ENCODE measurements at places on chromosomes 5 and 9.

DNA sequence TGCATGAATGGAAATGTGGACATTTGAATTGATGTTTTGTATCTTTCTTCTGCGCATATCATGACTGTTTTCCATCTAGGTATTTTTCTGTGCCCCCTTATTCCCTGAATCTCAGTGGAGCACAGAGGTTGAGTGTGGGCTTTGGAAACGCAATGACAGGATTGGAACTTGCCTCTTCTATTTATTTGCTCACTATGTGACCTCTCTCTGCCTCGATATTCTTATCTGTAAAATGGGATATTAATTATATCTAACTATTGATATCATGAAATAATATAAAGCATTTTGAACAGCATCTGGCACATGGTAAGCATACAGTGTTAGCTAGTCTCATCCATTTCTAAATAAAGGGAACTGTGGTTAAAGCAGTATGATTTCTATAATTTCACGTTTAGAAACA lies 26.0 kb downstream of the HABP4 start:
- DNase-seq = no peak

DNA sequence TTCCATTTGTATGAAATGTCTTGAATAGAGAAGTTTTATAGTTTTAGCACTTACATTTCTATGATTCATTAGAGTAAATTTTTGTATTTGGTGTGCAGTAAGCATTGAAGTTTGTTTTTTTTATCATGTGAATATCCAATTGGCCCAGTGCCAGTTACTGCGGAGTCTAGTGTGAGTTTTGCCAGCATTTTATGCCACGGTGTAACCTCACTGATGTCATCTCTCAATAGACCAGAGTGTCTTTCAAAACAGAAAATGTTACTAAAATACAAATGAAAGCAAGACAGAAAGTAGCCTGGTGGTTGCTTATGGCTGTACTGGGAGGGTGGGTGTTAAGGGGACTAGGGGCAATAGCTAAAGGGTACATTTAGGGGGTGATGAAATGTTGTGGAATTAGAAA lies 62.8 kb downstream of the IPPK start:
- DNase-seq = peak; percentile 84

DNA sequence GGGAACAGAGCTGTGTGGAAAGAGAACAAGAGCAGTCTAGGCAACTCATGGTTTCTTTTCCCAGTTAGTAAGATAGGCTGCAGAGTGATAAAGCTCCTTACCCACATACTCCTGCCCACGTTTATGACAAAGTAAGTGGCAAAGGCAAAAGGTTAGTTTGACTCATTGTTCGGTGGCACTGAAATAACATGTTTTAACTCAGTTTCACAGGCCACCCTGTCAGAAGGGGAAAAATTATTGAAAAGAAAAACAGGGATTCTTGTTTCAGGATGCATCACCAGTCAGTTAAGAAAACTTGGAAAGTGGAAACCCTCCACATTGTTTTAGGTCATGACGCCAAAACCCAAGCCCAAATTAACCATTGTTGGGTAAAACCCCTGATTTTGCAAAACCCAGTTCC lies 22.3 kb upstream of the DAB2 start:
- no peak for DNase-seq

DNA sequence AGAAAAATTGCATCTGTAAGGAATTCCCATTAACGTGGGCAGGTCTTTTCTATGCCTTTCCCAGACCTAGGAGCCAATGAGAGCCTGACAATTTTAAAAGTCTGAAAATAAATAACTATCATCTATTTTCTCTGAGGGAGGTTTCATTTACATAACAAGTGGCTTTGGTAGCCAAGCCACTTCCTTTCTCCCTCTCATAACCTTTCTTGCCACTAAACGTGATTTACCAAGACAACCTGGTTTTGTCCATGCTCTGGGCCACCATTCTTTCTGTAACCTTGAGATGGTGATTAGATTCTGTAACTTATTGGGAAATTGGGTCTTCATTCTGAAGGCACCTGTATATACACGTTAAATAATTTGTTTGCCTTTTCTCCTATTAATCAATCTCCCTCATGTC lies 1046.9 kb downstream of the CDH12 start:
- peak; percentile 11 for DNase-seq

DNA sequence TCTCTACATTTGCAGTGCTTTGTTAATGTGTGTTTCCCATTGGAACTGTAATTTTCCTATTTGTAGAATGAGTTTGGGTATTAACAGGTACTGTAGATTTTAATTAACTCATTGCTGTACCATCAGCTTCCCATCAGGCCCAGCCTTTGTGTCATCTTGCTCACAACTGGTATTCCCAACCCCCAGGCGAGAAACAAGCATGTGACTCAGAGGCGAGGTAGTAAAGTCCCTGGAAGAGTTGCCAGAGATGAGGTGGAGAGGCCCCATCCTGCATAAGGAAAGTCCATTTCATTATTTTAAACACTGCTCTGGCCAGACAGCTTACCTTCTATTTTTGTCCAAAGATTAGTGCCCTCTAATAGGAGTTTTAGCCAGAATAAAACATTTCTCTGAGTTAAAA lies 29.9 kb downstream of the ADCY2 start:
- DNase-seq = no peak

- no peak for DNase-seq
Measured at GRCh38 chr9:132384376-132384775, 22.3 kb downstream of the TTF1 start.

DNA sequence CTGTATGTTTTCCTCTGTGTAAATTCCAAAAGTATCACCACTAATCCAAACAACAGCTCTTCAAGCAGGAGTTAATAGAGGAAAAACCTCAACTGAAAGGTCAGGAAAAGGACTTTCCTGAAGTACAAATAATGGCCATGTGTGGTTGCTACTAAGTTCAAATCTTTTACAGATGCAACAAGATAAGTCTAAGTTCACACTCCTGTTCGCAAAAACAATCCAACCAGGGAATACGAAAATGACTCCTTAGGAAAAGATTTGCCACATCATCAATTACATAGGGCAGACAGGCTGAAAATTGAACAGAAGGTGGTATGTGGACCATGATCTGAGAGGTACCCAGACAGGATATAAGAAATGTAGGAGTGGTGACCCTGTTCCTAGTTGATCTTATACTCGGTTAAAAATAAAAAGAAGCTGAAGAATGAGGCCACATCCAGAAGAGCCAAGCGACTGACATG lies 210.2 kb downstream of the TSSK1B start:
- DNase-seq = no peak

- no peak for DNase-seq
Measured at GRCh38 chr9:37675661-37676060, 24.9 kb downstream of the FRMPD1 start.

DNA sequence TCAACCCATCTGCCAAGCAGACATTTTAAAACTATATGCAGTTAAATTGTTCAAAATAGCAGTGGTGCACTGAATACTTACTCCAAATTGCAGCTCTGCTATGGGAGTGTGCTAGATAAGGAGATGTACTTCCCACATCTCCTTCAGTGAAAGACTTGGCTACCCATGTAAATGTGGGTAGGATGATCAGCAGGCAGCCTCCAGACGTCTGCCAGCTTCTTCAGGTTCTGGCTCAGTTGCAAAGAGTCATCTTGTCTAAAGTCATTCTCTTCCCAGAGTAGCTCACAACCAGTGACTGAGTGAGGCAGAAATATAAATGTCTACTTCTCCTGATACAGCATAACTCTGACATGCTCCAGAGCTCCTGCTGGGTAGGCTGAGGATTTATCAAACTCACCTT lies 1050.0 kb upstream of the CDH10 start:
- DNase-seq = no peak

GRCh38 chr9:107404161-107404560 lies 85.4 kb downstream of the KLF4 start:
- no peak for DNase-seq

- no peak for DNase-seq
Measured at GRCh38 chr5:119583684-119584083, 45.7 kb upstream of the FAM170A start.

GRCh38 chr5:128706269-128706668 lies 168.2 kb upstream of the FBN2 start:
- DNase-seq = no peak

GRCh38 chr9:35193762-35194161 lies 32.0 kb downstream of the UNC13B start:
- peak; percentile 50 for DNase-seq
